Stimulated activated naive CD8-positive, alpha-beta T cell treated with anti-CD3 and anti-CD28 coated beads, Interleukin-15, Interleukin-2, amounts not matched to agents 100 U/mL and 50 U/mL, for 24 hours (primary cell): ENCODE measurements at places on chromosomes 3 and 15.

- no peak for DNase-seq
Measured at GRCh38 chr3:136473716-136474326, 223.7 kb downstream of the PCCB start.

DNA sequence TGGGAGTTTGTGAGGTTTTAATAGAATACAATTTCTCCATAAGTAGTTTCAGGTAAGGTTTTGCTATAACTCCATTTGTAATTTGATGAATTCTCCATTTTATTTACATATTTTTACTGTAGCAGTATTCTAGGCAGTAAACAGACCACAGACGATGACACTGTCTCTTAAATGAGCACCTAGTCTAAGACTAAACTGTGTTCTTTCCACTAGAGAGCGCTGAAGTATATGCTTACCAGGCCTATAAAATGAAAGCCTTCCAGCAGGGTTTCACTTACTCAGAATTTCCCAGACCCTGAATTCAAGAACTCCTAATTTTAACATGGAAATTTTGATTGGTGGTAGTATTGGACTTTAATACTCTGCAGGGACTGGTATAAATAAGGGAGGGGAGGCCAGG, 41.6 kb downstream of the POLG start:
- DNase-seq: no peak

- DNase-seq: peak; percentile 14
Measured at GRCh38 chr15:88257311-88258092, 963 bp upstream of the NTRK3 start.

- no peak for DNase-seq
Measured at GRCh38 chr3:77718311-77718710, 678.4 kb downstream of the ROBO2 start.

DNA sequence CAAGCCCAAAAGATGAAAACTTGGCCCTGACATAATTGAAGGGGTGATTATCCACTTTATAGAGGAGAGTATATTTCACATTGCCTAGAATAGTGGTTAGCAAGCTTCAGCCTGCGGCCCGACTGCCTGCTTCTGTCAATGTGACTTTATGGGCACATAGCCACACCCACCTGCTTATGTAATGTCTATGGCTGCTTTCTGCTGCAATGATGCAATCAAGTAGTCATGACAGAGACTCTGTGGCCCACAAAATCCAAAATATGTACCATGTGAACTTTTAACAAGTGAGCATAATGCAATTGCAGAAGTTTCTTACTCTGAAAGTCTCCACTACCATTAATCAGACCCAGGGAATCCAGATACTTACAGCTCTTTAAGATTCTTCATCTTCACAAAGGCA, 103.1 kb downstream of the LRIG1 start:
- no peak for DNase-seq

GRCh38 chr3:104396974-104397669, 969.6 kb upstream of the ALCAM start:
- no peak for DNase-seq

- DNase-seq: no peak
Measured at GRCh38 chr3:122081543-122082247, 26.5 kb downstream of the CD86 start.

DNA sequence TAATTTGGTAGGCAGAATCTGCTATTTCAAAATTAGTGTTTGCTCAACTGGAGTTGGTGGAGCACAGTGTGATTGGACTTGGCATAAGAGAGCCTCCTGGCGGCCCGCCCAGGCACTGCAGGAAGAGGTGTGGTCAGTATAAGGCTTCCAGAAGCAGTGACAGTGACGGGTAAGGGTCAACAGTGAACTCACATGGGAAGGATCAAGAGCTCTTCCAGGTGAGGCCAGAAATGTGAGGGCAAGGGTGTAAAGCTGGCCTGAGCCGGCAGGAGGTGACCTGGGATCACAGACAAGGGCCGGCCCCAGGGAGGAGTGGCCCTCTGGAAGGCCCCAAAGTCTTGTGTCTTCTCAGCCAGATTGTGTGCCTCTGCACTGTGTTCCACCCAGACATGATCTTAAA, 93.2 kb upstream of the RNF7 start:
- DNase-seq: peak; percentile 83

DNA sequence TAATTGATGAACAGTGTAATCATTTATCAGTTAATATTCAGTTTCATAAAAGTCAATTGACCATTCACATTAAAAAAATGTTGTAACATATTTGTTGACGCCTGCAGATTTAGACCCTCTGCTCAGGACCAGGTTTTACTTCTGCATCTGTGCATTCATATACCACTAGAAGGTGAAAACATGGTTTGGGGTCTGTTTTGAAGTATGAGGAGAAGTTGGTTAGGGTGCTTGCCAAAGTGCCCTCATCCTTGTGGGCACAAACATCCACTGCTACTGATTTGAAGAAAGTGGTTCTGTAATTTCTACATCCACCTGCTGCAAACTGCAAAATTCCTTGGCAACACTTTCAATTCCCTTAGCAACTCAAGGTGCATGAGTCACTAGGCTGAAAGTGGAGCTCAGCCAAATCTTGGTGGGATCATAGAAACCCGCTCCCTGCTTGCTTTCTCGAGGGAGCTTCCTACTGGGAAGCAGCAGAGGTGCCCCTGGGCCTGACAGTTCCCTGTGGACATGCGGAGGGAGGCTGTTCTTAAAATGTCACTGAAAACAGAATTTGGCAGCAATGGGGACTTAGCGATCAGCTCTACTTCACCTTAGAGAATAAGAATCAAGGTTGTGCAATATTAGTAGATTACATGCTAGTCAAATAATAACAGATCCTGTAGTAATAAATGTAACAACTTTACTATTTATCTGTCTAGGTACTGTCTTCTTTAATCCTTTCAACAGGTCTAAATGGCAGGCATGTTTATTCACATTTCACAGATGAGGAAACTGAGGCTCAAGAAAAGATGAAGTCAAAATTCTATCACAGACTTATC, 301.0 kb upstream of the TBL1XR1 start:
- DNase-seq: no peak

- DNase-seq: no peak
Measured at GRCh38 chr3:130488288-130488687, 28.7 kb upstream of the COL6A6 start.

GRCh38 chr15:23642413-23643044, 5.1 kb downstream of the MAGEL2 start:
- peak; percentile 46 for DNase-seq

DNA sequence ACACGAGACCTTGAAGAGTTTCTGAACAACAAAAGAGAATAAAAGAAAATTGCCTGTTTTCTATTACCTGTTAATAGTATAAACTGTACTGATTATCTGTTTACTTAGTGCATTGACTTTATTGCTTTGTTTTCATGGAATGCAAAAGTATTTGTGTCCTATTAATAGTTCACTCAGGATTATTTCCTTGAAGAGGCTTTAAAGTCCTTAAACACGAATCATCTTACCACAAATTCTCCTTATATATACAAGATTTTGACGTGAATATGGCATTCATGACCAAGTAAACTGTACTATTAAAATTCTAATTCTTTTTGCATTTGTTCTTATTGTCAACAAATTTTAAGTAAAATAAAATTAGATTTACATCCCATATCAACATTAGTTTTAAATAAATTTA, 513.0 kb downstream of the NTRK3 start:
- no peak for DNase-seq

DNA sequence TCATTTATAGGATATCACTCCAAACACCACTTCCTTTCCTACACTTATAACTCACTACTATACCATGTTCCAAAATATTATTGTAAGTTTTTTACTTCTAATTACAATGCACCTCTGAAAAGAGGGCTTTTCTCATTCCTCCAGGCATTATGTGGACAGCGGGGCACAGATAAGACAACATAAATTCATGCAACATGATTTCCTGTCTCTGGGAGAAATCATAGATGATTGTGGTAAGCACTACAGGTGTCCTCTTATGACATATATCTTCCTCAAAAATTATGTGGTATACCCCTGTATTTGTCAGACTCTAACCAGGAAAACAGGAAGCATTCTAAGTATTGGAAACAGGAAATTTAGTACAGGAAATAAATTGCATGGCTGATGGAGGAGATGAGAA, 45.7 kb upstream of the INO80 start:
- no peak for DNase-seq

DNA sequence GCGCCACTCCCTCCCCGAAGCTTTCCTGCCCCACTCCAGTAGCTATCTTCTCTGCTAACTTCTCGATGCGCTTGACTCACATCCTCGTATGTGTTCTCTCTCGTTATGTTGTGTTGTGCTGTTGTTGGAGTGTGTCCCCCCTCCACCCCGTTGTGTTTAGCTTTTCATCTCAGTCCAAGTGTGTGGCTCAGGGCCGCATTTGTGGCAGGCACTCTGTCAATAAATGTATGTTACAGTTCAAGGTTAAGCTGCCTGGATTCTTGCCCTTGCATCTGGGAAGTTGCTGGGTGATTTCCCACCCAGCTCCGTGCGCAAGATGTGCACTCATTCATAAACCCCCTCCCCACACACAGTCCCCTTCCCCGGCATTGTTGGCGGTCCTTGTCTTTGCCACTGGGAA, 71.9 kb downstream of the PGPEP1L start:
- no peak for DNase-seq

DNA sequence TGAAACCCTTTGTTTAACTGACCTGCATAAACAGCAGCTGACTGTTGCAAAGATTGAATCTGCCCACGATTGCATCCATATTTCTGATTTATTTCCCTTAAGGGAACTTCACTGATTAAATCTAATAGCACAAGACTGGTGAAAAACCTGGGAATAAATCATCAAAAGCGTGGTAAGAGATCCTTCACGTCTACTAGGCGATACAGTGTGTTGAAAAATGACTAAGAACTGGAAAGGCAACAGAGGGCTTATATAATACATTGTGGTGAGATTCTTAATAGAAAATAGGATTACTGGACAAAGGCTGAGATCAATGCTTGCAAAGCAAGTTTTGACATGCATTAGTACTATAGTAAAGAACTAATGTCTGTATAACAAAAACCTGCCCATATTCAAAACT, 49.0 kb downstream of the POLQ start:
- no peak for DNase-seq

- no peak for DNase-seq
Measured at GRCh38 chr3:161556533-161556932, 59.9 kb downstream of the OTOL1 start.

GRCh38 chr15:48021336-48022086, 99.3 kb upstream of the SLC24A5 start:
- no peak for DNase-seq

DNA sequence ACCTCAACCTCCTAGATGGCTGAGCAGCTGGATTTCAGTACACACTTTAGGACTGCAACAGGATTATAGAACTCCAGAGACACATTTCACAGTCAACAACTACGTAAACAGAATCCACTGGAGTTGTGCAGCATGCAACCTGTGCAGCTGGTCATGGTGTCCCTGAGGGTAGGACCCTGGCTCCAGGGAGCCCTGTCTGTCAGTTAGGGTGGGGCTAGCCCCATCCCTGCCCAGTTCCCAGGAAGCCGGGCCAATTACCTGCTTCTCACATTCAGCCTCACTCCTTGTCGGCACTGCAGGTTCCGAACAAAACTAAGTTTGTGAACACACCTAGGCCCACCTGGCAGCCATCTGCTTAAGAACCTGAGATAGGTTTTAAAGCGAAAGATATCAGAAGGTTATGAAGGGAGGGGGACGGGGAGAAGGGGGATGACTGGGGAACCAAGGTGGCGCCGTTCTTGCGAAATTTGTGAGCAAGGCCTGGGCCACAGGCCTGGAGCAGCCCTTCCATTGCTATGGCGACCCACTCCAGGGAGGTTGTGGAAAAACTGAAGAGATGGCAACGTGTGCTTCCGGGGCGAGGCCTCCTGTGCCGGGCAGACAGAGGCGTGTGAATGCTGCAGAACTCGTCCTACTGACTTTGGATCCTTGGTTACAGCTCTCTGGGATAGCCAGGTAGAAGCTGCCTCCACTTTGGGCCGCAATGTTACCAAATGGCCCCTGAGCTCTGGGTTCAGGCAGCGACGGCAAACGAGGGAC, 25.3 kb downstream of the ACSBG1 start:
- no peak for DNase-seq

DNA sequence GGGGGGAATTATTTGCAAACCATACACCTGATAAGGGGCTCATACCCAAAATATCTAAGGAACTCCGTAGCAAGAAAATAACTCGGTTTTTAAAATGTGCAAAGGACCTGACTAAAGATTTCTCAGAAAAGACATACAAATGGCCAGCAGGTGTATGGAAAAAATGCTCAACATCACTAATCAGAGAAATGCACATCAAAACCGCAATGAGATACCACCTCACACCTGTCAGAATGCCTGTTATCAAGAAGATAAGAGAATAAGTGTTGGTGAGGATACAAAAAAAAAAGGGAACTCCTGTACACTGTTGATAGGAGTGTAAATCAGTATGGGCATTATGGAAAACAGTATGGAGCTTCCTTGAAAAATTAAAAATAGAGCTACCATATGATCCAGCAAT, 89.4 kb downstream of the C3orf70 start:
- DNase-seq: no peak

- DNase-seq: no peak
Measured at GRCh38 chr3:105801397-105801796, 67.4 kb downstream of the CBLB start.

GRCh38 chr3:63557912-63558311, 94.6 kb upstream of the SNTN start:
- DNase-seq: no peak

DNA sequence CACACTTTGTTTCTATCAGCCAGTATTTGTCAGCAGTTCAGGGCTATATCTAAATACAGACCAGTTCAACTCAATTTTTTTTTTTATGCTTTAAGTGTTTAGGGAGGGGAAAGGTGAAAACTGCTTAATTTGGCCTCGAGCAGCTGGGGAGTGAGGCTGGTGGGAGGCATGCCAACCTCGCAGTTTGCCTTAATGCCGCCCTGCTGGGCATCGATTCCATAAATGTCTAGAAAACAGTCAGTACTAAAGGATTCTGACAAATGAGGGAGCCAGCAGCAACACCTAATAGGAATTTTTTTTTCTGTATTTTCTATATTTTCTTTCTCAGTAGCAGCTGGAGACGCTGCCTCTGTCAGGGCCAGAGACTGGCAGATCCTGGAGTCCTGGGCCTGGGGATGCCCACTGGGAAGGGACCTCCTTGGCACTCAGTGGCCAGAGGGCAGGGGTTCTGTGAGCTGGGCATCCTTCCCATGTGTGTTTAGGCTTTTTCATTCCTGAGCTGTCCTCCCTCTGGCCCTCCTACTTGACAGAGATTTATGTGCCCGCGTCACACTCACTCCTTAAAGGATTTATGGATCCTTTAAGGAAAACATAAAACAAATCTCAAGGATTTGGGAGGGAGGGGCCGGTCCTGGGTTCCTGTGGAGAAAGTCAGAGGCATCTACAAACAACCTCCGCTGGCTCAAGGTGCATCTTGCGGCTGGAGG, 117.8 kb downstream of the WNT5A start:
- no peak for DNase-seq

GRCh38 chr3:129596194-129597086, 10.0 kb downstream of the PLXND1 start:
- no peak for DNase-seq

GRCh38 chr15:58440922-58441321, 9.1 kb downstream of the LIPC start:
- DNase-seq: no peak
